Skeletal muscle cell (primary cell): ENCODE measurements at places on chromosomes 1 and 21.

DNA sequence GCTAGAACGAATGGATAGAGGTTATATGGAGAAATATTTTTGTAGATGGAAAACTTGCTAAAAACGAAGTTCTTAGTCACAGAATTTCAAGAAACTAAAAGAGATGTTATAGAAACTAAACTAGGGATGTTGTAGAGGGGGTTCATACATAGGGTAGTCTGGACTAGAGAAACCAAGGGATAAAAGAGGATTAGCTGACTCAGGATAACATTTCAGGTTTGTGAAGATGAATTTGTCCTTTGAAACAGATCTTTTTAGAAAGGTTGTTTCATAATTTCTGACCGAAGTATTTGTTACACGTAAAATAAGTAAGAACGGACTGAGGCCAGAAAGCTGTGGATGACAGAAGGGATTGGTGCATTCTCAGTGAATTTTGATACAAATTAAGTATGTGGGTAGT, 13.6 kb downstream of the YTHDF2 start:
- no peak for DNase-seq

DNA sequence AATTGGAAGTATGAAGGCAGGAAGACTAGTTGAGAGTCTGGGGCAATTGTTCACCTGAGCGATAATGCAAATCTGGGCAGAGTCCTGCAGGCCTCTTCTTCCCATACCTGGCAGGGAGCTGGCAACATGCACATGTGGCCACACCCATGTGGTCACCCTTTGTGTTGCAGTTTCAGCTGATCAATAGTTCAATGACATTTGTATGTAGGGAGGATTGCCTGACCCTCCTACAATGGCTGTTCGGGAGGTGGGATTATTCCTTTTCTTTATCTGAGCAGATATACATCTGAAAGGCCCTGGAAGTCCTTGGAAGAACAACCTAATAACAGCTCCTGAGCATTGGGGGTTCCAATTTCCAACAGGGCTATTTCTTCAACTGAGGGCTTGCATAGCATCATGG, 15.2 kb upstream of the TRIM45 start:
- no peak for DNase-seq

- DNase-seq, result no peak
These were observed 56.6 kb upstream of the SLC2A1 start for GRCh38 chr1:43015269-43015668.

DNA sequence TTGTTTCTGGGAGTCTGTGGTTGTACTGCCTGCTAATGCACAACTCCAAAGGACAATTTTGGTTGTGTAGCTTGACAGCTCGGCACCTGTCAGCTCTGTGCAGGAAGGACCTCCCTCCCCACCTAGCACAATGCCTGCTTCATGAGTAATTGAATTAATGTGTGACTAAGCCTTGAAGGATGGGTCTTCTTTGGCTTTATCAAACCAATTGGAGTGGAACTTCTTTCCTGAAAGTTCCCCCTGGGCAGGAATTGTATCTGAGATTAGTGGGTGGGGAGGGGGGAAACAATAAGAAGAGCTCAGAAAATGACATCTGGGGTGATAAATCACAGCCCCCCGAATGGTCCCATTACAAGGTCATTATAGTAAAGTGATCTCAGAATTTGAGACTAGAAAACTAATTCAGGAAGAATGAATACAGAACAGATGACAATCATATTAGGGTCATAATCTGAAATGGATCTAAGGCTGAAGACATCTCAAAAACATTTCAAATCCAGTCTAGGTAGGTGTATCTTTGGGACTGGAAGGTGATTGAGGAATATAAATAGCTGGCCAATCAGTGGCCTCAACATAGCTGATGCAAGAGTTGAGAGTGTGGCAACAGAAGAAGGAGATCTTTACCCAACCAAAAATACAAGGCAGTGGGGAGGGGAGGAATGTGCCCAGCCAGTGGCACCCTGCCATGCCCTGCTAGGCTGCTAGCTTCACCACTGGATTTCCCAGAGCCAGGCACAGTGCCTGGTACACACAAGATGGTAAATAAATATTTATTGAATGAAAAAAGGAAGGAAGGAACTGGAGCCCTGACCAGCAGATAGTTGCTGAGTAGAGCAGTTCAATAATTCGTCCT, 10.1 kb upstream of the SESN2 start:
- DNase-seq, result no peak

DNA sequence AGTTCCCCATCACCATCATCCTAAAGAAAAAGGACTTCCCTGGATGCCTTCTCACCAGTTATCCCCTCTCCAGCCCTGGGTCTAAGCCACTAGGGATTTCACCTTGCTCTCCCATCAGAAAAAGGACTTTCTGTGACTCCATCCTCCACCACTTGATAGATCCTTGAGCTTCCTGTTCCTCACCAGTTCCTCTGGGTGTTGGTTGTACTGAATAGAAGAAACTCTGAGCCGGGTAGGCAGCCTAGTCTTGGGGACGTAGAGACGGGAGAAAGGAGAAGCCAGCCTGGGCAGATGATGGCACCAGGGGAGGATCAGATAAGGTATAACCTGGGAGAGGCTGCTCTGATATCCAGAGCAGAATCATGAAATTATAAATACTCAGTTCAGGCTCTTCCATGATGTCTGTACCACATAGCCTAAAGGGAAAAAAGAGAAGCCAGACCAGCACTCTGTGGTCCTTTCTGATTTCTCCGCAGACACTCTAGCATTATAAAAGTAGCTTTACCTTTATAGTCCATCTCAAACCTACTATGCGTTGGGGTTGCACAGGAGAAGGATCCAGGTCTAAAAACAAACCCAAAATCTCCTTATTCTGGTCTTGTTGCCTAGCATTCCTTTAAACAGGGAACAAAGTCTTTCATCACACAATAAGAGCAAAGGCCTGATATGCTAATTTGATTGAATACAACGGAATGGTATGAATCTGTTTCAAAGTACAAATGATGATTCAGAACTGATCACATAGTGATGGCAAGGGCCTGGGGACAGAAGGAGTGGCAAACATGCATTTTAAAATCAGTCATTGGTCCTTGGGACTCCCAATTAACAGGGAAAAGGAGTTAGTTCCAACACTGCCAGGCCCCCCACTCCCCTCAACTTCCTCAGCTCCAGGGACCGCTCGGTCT, 1.2 kb upstream of the CD34 start:
- DNase-seq, result no peak

GRCh38 chr1:42081475-42081874, 71.7 kb upstream of the GUCA2B start:
- DNase-seq, result no peak

- DNase-seq, result peak; percentile 58
These were observed 5.8 kb downstream of the IFI16 start for GRCh38 chr1:159015440-159015909.

GRCh38 chr1:95650631-95651030, 416.6 kb downstream of the RWDD3 start:
- no peak for DNase-seq

DNA sequence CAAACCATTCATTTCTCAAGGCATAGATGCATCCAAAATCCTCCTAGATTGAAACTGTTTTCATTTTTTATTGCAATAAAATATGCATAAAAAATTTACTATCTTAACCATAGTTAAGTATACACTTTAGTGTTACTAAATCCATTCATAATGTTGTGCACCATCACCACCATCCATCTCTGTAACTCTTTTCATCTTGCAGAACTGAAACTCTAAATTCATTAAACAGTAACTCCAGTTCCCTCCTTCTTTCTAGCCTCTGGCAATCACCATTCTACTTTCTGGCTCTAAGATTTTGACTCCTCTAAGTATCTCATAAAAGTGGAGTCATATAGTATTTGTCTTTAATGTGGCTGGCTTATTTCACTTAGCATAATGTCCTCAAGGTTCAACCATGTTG, 236.8 kb downstream of the SMYD3 start:
- no peak for DNase-seq

GRCh38 chr1:1360506-1361169, 2.3 kb upstream of the MXRA8 start:
- peak; percentile 68 for DNase-seq

DNA sequence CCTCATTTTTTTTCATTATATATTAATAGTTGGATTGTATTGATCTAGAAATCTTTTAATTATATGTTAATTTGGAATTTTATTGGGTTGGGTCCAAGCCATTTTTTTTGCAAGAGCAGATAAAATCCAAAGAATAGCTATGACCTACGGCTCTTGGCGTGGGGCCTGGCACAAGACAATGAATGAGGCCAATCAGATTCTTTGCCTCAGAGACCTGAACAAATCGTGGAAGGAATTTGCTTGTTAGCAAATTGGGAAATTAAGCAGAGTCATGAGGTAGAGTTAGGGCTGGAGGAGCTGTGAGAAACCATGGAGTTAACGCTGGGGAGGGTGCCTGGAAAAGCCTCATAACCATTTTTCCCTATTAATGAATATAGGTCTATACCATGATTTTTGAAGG, 40.1 kb downstream of the CAMSAP2 start:
- DNase-seq, result no peak

DNA sequence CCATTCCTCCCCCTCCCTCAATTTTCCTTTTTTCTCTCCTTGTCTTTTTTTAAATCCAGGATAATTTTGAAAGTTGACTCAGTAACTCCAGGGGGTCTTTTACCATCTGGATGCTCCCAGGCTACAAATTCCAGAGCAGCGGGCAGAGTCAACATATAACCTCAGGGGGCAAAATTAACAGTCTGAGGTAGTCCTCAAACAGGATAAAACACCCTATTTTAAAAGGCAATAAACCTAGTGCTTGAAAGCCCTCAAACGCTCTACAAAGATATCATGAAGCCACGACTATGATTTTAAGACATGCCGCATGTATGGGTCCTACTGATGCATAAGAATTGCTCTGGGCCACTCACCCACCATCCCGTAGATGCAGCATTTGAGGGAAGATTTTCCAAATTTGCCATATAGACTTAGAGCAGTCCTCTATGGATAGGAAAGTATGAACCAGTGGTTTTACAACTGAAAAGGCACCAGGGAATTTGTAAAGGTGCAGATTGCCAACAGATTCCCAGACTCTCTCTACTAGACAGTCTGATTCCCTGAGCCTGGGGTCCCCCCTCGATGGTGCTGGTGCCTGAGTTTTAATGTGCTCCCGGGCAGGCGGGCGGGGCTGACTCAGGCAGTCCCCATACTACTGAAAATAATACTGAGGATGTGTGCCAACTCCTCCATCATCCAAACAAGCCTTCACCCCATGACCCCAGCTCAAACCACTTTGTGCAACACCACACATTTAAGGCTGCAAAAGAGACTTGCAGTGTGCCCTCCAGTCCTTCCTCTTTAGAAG, 37.2 kb downstream of the PTPN14 start:
- DNase-seq, result peak; percentile 25

- DNase-seq, result peak; percentile 60
These were observed 498.1 kb downstream of the LMO4 start for GRCh38 chr1:87826681-87827251.

DNA sequence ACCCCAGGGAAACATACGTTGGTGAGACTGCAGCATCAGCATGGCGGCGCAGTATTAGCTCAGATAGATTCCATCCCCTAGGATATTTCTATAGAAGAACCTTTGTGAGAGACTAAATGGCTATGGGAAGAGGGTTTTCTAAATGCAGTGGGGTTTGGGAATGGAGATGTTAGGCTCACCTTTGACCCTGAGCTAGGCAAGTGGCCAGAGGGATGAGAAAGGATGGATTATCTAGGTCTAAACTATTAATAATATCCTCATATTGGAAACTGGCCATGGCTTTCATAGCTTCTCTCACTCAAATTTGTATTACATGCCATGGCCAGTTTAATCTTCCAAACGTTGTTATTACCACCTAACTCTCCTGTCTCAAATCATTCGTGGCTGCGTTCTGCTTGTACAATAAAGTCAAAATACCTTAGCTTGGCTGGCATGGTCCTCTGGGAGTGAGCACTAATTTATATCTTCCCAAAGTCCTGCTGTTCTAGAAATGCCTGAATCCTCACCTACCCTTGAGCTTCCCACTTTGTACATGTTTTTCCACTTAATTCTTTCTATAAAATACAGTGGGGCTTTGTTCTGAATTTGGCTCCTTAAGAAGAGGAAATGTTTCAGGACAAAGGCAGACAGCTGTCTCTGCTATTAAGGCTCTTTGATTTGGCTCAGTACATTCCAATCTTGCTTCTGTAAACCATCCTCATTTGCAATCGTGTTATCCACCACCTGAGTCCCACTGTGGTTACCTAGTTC, 31.0 kb upstream of the COG2 start:
- DNase-seq, result no peak

- DNase-seq, result no peak
These were observed 99.9 kb downstream of the LYST start for GRCh38 chr1:235766794-235767285.

DNA sequence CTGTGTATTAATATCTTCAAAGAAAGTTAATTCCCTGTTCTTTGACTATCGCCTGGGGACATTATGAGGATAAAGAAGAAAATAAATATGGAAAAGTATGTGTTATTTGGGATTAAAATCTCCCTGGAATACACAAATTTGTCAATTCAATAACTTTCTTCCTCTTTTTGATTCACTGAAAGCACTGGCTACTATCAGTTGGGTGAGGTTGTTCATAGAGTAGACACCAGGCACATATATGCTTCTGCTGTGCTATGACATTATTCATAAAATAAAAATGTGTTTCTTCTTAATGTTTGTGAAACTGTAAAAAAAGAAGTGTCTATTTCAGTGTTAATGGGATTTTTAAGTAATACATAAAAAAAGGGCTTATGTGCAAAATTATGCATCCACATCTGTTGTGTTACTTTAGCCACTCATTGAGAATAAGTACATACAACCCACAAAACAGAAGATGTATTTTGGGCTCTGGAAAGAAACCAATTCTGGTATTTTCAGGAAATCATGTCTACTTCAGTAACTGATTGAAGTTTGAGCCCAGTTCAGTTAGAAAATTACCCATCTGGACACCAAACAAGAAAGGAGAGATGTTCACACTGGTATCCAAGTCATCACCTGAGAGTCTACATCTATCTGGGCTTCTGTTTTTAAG, 169.4 kb downstream of the GABPA start:
- DNase-seq, result no peak

GRCh38 chr1:202121006-202121405, 1.7 kb upstream of the GPR37L1 start:
- DNase-seq, result no peak

DNA sequence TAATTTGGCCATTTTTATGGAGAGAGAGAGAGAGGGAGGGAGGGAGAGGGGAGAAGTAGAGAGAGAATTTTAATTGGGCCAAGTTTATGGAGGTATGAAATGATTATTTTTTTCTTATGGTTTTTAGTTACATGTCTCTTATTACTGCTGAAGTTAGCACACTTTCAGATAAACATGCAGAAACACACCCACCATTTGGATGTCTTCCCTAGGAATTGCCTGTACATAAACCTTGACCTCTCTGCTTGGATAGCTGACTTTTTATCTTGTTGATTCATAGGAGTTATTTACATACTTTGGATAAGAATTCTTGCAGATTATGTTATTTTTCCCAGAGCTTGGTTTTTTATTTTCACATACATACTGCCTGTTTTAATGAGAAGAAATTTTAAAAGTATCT, 310.2 kb upstream of the ADAMTS5 start:
- DNase-seq, result no peak

- no peak for DNase-seq
These were observed 203.4 kb downstream of the TNR start for GRCh38 chr1:175539986-175540385.

GRCh38 chr1:52677076-52677806, 20.9 kb downstream of the COA7 start:
- no peak for DNase-seq
